ENCODE measurements at places on chromosomes 3 and 15.

DNA sequence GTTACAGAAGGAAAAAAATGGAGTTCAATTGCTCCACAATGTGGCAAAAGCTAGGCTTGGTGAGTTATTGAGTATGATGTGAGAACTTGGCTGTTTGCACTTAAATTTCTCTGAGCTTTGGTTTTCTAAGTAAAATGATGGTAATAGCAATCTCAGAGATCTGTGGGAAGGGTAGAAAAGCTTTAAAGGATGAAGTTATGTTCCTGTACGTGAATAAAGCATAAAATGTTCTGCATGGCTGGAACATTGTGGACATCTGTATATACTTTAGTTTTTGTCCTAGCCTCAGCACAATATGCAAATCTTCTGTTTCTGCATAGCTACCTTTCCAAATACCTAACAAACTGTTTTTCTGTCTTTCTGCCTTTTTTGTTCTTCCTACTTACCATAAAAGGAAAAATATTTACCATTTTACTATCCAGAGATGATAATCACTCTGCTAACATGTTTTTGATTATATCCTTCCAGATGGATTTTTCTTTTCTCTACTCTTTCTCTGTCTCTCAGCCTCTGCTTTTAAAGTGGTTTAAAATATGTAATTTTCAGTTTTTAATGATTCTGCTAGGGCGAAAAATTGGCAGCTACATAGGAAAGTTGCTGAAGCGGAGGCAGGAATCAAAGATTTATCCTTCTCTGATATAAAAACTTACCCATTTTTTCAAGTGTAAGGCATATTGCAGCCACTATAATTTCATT, 188.1 kb downstream of the FNDC3B start:
- no peak for DNase-seq

DNA sequence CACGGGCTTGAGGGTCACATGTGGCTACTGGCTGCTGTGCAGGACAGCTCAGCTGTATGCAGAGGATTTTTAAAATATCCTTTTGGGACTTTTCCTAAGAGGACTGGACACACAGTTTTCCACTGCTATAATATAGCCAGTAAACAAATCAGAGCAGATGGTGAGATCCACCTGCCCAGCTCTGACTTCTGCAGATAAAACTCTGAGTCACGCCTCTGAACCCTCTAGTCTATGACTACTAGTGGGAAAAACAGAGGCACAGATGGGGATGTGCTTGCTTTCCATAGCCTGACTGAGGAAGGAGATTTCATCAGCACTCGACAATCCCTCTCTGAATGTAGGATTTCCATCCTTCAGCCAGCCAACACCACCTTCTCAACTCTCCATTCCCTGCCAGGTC, 45.1 kb downstream of the COLQ start:
- no peak for DNase-seq

GRCh38 chr3:155382396-155383042, 89.0 kb upstream of the STRIT1 start:
- no peak for DNase-seq

- no peak for DNase-seq
Observed at GRCh38 chr3:188166441-188166840, 12.5 kb downstream of the LPP start.

DNA sequence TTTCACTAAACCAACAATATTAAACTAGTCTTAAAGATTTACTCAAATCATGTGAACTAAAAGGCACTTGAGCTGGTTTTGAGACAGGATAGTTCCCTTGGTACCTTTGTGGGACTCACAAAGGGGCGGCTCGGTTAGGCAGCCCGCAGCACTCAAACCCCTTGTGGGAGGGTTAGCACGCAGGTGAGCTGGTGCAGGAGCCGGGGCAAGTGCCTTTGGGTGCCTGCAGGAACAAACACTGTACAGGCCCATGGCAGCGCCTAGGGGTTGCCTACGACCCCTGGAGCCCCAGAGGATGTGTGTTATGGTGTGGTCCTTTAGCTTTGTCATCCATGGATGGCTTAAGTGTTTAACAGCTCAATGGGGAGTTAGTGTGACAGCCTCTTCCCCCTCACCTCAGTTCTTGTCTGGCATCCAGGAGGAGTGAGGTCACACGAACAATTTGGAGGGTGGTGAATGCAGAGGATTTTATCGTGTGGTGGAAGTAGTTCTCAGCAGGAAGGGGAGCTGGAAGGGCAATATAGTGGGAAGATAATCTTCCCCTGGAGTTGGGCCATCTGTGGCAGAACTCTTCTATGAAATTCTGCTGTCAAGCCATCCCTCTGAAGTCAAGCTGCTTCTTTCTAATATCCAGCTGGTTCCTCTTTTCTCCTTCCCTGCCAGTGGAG, 470.9 kb downstream of the RBMS3 start:
- no peak for DNase-seq

DNA sequence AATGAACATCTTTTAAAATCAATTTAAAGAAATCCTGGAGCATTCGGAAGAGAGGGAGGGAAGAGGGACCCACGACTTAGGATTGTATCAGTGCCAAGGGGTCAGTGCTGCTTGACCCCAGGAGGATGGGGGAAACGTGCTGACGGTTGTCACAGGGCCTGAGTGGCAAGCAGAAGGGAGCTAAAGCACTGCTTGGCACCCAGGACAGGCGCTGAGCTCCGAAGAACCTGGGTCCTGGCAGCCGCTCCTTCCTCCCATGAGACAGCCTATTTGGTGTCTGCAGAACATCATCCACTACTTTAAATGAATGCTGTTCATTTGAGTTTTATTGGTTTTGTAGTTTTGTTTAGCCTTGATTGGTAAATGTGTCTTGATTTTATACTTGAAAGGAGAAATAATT, 54.5 kb downstream of the RGMA start:
- no peak for DNase-seq

GRCh38 chr15:57375827-57376695, at the start of gene CGNL1:
TSS of gene CGNL1 (plus strand) at chr15:57376505. CDS start at chr15:57438000, 61,495 bp downstream.
- DNase-seq: no peak

DNA sequence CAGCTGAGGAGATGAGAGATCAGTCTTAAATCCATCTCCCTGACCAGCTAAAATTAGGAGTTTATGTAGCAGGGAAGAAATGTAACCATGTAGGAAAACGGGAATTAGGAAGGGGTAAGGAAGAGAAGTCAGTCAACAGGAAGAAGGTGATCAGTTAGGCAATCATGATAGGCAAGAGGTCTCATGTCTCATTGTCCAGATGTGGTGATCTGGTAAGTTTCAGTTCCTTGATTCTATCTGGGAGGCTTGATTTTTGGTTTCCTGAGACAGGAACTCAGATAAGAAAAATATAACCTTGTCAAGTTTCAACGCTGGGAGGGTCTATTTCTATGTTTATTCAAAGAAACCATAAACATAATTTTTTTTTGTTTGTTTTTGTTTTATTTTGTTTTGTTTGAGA, 40.3 kb upstream of the TBC1D5 start:
- DNase-seq: no peak

DNA sequence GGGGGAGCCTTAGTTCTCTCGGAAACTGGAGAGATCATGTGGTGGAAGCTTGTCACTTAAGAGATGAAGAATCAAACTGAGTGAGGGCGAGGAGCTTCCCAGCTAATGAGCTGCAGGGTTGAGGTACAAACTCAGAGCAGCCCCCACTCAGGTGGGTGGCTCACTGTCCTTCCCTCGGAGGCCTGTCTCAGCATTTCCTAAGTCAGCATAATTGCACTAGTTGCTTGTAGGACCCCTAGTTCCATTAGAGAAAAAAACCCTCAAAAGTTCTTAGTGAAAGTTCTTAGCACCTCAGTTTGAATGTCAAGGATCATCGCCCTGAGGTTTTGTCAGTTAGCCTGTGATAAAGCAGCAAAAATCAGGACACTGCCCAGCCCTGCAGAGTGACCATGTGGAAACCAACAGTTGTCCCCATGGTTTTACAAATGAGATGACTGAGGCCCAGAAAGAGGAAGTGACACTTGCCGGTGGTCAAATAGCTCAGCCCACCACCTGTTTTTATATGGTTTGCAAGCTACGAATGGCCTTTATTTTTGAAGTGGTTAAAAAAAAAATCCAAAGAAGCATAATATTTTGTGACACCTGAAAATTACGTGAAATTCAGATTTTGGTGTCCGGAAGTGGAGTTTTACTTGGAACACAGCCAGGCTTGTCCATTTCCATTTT, 11.9 kb downstream of the SMAD6 start:
- no peak for DNase-seq

GRCh38 chr3:154615471-154615870, 185.5 kb upstream of the GPR149 start:
- no peak for DNase-seq

DNA sequence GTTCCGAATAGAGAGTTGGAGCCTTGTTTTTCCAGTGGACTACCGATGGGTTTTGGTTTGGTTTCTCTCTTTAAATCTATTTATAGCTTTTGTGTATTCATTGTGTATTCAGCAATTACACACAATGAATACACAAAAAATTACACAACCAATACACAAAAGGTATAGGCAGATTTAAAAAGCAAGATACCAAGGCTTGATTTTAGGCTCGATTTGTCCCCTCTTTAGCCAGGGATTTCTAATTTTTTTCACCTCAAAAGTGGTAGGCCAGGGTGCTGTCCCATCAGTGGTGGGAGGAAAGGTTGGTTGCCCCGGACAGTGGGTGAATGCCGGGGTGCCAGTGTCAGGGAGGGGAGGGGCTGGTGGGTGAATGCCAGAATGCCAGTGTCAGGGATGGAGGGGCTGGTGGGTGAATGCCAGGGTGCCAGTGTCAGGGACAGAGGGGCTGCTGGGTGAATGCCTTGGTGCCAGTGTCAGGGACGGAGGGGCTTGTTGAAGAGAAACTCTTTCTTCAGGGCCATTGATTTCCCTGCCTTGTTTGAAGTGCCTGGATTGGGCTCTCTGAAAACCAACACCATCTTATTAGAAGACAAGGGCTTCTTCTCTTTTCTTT, 186.2 kb downstream of the GOLGA6L6 start:
- DNase-seq: no peak

GRCh38 chr3:72033666-72034428, 248.9 kb upstream of the PROK2 start:
- no peak for DNase-seq

GRCh38 chr3:31704591-31705179, 172.0 kb downstream of the STT3B start:
- DNase-seq: no peak

DNA sequence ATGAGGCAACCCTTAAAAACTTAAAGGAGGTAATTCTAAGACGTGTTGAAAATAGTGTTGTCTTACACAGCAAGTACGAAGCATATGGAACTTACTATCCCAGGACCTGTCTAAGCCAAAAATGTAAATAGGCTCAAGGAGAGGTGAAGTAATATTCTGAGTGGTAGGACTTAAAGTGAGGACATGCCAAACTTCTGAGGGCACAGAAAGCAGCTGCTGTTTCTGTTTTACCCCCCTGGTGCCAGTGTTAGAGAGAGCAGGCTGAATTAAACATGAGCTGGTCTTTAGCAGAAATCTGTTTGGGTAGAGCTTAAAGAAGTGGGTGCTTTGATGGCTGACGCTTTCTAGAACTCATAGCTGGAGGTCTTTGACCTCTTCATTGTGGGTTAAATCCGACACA, 149.7 kb upstream of the NPHP3 start:
- DNase-seq: no peak

DNA sequence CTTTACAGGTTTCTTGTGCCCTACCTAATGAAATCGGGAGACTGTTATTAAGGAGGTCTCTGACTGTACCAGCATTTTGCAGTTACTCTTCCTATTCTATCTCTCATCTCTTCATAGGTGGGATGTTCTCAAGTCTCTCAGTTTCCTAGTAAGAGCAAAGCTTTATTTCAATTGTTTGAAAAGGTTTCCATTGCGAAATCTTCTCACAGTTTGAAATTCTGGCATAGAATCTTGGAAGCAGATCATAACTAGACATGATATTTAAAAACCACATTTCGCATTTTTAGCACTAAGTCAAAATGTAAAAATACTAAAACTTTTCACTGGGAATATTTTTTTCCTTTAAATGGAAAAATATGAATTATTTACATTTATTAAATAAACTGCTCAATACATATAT, 1311.4 kb downstream of the ROBO2 start:
- no peak for DNase-seq

GRCh38 chr3:30878862-30879261, 15.6 kb downstream of the GADL1 start:
- no peak for DNase-seq

GRCh38 chr15:68107142-68107541, 53.0 kb downstream of the PIAS1 start:
- no peak for DNase-seq

GRCh38 chr3:167031364-167032049, 348.6 kb downstream of the ZBBX start:
- no peak for DNase-seq

GRCh38 chr3:14429237-14429636, 26.8 kb downstream of the SLC6A6 start:
- no peak for DNase-seq

- DNase-seq: no peak
Observed at GRCh38 chr3:194100856-194101390, 35.0 kb upstream of the HES1 start.

- DNase-seq: no peak
Observed at GRCh38 chr3:56291953-56292352, 176.3 kb downstream of the ERC2 start.

DNA sequence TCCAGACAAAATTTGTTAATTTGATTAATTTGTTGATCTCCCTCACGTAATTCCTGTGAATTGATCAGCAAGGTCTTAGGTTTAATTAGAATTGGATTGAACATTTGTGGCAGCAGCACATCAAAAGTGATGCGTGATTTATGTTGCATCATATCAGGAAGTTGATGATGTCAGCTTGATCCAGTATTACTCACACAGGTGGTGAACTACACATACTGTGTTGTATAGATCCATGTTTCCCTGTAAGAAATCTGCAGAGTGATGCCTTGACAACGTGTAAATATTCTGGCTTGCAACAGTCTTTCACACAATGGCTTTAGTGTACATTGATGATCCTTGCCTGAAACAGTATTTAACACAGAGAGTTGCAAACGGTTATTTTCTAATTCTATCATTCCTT, 200.4 kb downstream of the ADAMTSL3 start:
- DNase-seq: no peak

DNA sequence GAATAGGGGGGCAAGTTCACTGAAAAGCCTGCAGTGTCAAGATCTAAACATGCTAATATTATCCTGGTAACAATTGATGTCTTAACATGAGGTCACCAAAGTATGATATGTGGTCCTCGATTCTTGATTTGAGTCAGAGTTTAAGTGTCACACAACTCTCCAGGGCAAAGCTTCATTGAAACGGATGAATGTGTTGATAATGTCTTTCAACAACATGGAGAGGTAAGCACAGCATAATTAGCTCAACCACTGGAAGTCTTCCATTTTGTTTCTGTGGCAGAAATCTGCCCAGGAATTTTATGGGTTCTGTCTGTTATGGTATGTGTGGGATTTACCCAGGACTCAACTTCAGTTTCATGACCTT, 591.5 kb downstream of the ZNF385D start:
- no peak for DNase-seq

All from GF-D8 (cell line).